ENCODE measurements at places on chromosomes 7 and 10. TPM values are rescaled to one million over a fixed set of nuclear protein-coding genes. Genes with fewer than 3 reads are reported as not detected.

Gene IFIT1B
- total RNA-seq, result not detected

Gene HABP2
- total RNA-seq, result not detected

DNA sequence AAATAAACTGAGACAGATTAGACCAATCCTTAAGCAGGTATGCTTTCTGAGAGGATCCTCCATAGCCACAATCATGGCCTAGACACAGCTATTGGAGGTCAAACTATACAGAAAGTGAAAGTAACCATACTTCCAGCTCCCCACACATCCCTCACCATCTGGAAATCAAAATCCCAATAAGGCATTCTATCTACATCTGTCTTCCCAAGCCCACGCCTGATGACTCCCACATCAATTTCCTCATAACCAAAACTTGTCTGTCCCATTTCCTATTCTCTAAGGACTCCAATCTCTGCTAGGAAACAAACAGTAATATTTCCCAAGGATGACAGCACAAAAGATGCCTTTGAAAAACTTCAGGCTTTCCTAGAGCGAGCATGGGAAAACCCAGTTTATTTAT, 247.3 kb upstream of the HPS1 start:
- peak overlapping the region; percentile 48 for H3K27ac ChIP-seq
- DNase-seq, result no peak
- no peaks in the 10 kb centered on the region for H3K36me3 ChIP-seq
- peaks cover 6% of the 10 kb centered on the region for H3K4me1 ChIP-seq

DNA sequence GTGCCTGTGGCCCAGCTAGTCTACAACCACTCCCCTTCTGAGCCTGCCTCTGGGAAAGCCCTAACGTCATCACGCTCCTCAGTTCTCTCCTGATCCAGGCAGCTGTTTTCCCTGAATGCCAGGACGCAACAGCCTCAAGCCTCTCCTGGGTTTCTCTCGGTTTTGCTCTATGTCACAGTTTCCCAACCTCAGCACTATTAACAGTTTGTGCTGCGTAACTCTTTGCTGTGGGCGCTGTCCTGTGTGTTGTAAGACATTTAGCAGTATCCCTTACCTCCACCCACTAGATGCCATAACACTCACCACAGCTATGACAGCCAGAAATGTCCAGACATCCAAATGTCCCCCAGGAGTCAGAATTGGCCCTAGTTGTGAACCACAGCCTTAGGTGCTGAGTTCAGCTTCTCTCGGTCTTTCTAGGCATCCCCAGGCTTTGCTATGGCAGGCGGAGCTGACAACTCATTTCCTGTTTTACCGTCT, 226.3 kb upstream of the NPVF start:
- peaks cover 28% of the 10 kb centered on the region for H3K4me1 ChIP-seq
- DNase-seq, result no peak
- no peaks in the 10 kb centered on the region for H3K36me3 ChIP-seq
- H3K4me3 ChIP-seq, result no peak overlapping the region
- H3K27me3 ChIP-seq, result no peaks in the 10 kb centered on the region
- H3K27ac ChIP-seq, result no peak overlapping the region

Gene GPER1
- total RNA-seq, result 7.8 TPM

DNA sequence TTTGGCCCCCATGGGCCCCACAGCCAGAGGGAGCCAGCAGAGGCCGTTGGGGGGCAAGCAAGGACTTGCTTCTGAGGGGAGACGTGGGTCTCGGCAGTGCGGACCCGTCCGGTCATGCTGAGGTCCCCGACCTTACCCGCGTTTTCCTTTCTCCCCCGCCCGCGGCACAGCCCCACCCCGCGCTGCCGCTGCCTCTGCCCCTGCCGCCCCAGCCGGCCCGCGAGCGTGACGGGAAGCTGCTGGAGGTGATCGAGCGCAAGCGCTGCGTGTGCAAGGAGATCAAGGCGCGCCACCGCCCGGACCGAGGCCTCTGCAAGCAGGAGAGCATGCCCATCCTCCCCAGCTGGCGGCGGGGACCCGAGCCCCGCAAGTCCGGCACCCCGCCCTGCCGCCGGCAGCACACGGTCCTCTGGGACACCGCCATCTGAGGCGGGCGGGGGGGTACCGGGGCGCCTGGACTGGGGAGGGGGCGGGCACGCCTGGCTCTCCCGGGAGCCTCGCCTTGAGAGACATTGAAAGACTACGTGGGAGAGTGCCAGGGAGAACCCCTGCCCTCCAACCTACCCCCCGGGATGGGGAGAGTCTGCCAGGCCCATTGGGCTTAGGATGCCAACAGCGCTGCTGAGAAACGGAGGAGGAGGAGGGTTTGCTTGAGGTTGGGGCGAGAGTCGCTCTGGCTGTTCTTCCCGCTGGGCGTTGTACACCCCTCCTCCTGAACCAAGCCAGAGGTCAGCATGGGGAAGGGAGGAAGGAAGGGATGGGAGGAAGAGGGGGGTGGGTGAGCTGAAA, 9.9 kb downstream of the NYAP1 start:
- no peak overlapping the region for H3K27ac ChIP-seq
- H3K4me3 ChIP-seq, result peak overlapping the region; percentile 41
